LHCN-M2 (cell line): ENCODE measurements at places on chromosomes 7 and 10.
A peak's percentile ranks its signal among the peaks of the same experiment; 100 is the strongest.

DNA sequence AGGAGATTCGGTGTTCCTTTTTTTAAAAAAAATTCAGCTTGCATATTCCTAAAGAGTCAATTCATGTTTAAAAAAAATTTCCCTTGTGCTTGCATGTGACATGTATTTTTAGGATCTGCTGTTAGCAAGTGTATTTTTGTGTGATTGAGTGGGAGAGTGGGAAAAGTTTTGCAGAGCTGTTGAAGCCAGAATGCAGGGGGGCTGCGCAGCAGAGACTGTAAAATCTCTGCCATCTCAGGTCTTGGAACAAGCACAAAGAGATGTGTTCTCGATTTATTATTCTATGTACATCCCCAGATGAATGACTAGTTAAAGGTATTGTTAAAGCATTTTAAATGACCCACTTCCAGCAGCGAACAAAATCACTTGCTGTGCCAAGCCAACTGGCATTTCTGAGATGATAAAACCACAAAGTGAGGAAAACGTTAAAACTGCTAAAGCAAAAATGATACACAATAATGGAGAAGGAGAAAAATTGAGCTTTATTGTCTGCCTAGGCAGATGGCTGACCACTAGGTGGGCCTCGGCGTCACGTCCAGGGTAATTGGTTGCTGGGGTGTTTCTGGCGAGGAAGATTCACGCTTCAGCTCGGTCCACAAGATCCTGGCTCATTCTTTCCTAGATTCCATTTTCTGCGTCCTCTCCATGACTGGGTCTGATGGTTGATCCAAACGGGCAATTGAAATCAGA lies 67.0 kb upstream of the ATRNL1 start:
- no peak for DNase-seq

- DNase-seq = peak; percentile 1
These were observed 626 bp downstream of the PRPF18 start for GRCh38 chr10:13587391-13587790.

- DNase-seq = peak; percentile 50
These were observed 100.2 kb downstream of the COL13A1 start for GRCh38 chr10:69901628-69902505.

GRCh38 chr10:125144693-125145623 lies 15.4 kb downstream of the CTBP2 start:
- no peak for DNase-seq

DNA sequence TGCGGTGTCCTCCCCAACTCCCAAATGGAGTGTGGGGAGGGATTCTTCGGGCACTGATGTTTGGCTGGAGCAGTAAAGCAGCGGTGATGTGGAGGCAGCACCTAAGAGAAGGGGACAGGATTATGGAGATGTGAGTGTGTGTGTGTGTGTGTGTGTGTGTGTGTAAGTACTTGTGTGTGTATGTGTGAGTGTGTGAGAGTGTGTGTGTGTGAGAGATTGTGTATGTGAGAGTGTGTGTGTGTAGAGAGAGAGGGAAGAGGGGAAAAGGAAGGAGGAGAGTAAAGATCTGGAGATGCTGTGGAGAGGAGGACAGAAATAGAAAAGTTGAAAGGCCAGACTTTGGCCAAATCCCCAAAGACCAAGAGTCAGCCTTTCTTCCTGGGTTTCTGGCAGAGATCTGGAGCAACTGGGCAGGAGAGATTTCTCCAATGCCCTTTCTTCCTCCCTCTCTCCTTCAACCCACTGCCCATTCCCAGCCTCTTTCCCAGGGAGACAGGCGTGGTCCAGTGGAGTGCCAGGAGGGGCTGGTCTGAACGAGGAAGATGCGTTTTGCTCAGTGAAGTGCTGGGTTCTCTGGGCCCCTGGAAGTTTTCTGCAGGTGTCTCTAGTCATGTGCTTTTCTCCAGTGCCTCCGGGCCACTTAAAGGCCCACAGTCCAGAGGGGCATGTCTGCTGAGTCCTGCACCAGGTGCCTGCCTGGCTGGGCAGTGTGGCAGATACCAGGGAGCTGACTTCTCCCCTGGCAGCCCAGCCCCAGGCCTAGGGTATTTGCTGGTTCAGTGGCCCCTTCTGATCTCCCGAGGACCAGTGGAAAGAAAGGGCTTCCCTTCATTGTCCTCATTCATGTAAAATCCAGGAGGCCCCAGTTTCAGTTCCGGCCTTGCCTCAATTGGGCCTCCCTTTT lies 60.5 kb downstream of the HK1 start:
- DNase-seq = peak; percentile 56

GRCh38 chr10:32077896-32078485 lies 21.8 kb upstream of the KIF5B start:
- DNase-seq = peak; percentile 80

DNA sequence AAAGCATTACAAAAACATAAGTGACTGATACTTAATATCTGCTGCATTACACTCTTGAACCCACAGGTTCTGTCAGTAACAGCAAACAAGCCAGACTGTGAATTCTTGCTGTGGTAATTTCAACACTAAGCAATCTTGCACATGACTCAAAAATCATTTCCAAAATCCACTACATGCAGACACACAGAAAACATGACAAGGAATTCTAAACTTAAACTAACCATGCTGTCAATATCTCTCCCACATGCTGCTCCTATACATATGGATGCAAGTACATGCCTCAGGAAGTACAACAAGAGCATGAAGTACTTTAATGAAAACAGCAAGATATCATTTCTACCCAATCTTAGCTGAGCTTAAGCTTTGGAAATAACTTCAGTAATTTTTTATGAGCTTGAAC lies 890.2 kb upstream of the KCND2 start:
- DNase-seq = no peak

DNA sequence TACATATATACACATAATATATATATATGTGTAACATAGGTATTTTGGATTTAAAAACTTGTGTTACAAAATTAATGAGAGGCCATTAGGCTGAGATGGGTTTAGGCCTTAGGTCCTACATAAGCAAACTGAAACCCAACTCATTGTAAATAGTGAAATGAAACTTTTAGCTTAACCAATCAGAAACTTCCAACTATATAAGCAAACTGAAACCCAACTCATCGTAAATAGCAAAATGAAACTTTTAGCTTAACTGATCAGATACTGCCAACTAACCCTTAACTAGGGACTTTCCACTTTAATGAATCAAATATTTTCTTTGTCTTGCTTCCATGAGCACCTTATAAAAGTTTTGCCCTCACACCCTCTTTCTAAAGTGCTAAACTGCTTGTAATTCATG lies 17.3 kb upstream of the SAMD9L start:
- DNase-seq = peak; percentile 23

DNA sequence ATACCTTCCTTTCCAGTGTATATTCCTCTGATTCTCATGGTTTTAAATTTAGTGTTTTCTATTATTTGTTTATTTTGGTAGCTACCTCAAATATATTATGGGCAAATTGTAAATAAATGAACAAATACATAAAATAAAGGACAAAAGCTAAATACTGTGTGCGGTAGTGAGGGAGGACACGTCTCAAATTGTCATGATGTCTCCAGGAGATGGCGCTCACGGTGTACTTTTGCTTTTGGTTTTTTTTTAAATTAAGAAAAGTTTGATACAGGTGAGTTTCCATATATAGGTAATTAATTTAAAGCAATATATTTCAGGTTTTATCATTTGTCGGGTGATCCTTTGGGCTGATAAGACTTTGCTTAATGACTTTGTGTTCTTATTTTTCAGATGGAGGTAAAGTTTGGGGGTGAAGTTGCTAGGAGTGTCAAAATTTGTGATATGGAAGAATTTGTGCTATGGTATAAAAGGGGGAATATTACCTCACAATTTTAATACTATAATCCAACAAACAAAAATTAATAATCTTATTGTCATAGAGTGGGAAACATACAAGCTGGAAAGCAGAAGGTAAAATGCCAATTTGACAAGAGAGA lies 68.4 kb upstream of the TMEM229A start:
- DNase-seq = no peak

DNA sequence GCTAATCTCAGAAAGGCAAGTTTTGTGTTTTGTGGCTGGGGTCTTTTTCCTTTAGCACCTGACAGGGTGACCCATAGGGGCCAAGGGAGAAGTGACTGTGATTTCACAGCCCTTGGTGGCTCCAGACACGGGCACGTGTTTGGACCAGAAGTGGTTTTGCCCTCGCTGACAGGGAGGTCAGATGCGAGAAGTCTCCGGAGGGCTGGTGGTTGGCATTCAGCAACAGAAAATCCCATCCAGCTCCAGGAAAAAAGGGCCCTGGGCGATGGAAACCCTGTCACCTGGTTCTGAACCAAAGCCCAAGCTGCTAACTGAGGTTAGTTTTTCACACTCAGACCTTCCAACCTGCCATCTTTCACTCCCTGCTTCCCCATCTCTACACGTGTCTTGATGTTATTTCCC lies 272.9 kb downstream of the TRIL start:
- no peak for DNase-seq

- DNase-seq = no peak
These were observed 150.2 kb upstream of the FERD3L start for GRCh38 chr7:19295376-19295775.

DNA sequence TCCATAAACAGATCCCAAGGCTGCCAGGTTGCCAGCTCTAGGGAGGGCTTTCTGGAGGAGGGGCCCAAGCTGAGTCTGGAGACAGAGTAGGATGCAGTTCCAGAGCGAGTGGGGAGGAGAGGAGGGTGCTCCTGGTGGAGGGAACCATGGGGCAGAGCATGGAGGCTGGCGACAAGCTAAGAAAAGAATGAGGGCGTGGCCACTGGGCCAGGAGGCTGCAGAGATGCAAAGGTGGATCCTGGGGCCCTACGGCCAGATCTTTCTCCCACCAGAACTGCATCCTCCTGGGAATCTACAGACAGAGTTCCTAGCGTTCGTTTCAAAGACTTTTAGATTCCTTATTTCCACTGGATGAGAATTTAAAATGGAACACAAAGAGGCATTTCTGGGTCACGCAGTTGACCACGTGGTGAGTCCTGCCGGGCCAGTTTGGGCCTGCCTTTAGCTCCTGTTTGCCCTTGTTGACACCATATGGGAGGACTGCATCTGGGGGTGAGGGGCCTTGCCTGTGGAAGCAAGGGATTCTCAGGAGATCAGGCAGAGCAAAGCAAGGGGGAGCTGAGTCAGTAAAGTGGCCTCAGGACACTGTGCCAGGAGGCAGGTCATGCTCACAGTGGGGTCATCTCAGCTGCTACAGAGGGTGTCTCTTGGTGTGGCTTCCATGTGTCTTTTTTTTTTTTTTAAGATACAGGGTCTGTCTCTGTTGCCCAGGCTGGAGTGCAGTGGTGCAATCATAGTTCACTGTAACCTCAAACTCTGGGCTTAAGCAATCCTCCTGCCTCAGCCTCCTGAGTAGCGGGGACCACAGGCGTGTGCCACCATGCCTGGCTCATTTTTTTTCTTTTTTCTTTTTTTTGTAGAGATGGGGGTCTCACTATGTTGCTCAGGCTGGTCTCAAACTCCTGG lies 137.8 kb downstream of the SH3PXD2A start:
- no peak for DNase-seq

DNA sequence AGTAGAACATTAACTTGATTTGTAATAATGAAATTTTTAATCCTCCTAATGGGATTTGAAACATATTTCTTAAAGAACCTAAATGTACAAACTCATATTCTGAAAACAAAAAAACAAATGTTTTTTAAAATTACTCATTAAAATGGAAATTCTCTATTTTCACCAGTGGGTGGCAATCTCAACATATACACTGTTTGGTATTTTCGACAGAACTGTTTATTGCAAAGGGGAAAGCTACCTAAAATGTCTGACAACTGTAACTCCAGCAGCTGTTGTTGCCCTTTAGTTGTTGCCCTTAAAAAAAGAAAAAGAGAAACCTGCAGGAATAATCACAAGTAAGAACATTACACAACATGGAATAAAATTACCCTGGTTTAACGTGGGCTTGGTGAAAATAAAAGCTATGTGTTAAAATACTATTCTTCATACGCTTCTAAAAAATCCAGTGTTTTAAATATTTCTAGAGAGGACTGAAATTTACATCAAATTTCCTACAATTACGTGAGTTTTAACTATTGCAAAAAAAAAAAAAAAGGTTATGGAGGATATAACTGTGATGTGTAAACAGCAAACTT lies 54.5 kb downstream of the COL1A2 start:
- DNase-seq = peak; percentile 89

DNA sequence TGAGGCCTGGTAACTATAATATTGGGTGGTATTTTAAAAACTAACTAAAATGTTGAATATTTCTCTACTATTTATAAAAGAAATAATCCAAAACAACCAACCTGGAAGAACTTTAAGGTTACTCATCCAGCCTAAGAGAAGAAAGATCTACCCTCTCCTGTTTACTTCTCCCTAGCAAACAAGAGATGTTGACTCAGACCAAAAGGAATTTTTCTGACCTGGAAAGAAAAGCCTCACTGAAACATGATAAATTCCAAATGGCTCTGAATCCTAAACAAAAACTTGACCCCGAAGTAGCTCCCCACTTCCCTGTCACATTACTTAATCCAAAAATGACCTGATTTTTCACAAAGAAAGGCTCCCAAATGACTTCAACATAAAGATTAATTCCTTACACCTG lies 101.2 kb downstream of the PARD3 start:
- DNase-seq = peak; percentile 39

DNA sequence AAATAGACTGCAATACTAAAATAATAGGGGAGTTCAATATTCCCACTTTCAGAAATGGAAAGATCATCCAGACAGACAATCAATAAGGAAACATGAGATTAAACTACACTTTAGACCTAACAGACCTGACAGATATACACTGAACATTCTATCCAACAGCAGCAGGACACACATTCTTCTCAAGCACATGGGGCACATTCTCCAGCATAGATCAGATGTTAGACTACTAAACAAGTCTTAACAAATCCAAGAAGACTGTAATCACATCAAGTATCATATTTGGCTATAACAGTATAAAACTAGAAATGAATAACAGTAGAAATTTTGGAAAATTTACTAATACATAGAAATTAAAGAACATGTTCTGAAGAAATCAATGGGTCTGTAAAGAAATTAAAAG lies 458.9 kb upstream of the ANKRD30A start:
- DNase-seq = no peak

GRCh38 chr7:44259547-44260457 lies 59.0 kb downstream of the YKT6 start:
- DNase-seq = peak; percentile 87

DNA sequence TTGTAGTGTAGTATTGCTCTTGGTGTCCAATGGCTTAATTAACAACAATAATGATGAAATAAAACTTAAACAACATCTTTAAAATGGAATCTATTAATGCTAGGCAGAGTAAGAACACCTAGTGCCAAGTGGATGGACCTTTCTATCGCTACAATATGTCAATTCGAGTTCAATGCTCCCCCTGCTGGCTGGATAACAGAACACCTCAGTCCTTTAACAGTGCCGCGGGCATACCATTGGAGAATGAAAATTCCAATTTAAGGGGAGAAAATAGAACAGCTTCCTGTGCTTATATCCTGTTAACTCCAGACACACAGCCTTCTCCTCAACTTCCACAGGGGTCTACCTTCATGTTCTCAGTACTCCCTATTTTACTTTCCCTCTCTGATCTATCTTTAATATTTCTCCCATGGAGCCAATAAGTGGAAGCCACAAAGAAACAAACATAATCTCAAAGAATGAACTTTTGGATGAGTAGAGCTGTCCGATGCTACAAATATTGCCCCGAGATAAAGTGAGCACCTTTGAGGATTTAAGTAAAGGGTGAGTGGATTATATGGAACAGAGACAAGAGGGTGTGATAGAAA lies 41.4 kb downstream of the COL1A2 start:
- peak; percentile 82 for DNase-seq
